Stimulated activated CD4-positive, alpha-beta T cell treated with anti-CD3 and anti-CD28 coated beads, Interleukin-1b, Interleukin-23, amount 100 ng/mL, for 1 hour (primary cell): ENCODE measurements at places on chromosomes 11 and 22.

- no peak for DNase-seq
Measured at GRCh38 chr11:40100781-40101180, 1358.7 kb downstream of the LRRC4C start.

DNA sequence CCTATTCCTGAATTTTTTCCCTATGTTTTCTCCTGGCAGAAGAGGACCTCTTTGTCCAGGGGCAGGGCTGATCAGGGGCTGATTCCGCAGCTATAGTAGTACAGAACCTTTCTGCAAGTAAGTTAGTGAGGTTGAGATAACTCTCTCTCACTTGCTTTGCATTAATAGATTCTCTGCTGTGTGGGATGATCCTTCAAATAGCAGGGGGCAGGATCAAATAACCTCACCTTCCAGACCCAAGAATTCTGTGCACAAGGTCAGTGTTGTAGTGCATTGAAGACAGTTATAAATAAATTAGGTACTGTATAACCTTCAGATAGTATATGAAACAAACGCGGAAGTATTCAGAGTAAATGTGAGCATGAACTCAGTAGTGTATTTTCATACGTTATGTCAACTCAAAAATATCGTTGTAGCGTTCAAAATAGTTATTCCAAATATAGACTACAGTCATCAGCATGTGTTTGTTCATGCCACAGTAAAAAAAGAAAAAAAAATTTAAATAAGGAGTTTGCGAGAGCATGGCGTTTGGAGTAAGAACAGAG lies 278 bp downstream of the MMP26 start:
- no peak for DNase-seq

DNA sequence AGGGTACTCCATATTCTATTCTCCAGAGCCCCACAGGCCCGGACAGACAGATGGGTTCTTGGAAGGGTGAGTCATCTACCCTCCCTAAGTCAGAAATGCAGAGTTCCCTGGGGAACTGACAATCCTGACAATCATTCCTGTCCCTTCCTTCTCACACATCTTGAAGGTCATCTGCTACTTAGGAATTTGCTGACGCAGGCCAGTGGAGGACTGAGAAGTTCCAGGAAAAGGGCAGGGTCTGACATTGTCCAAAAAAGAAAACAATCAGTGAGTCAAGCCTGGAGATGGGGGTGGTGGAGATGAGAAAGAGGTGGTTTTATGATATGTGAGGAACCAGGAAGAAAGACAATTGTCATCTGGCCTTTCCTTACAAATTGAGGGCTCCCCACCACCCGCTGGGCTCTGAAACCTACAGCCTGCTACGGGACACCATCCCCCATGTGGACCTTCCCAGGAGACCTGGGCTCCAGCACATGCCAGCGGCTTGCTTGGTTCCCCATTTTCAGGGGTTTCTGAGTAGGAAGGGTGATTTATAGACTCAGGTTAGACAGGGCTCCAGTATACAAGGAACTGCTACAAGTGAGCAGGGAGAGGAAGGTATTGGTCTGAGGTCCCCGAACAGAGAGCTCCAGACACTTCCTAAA lies 12.9 kb downstream of the CD59 start:
- DNase-seq = no peak

DNA sequence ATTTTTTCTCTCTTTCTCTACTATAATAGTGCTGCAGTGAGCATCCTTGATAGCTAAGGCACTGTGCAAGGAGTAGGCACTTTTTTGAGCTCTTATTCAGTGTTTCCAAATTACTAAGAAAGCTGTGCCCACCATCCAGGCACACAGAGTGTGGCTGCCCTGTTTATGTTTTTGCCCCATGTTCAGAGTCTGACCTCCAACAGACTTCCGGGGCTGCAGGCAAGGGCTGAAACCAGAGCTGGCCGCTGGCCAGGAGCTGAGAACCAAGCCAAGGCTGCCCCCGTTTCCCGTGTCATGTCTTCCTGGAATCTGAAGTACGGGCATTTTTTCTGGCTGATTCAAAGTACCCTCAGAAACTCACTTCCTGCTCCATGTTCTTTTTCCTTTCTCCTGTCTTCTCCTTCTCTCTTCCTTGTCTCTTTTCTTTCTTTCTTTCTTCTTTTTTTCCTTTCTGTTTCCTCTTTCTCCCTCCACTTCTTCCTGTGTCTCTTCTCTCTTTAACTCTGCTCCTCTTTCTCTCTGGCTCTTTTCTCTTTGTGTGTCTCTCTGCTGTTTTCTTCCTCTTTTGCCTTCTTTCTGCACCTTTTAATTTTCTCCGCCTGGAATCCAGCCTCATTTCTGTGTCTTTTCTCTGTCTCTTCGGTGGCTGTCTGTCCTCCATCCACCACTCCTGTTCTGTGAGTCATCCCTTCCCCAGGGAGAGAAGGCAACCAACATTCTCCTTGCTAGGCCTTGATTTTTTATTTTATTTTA lies 17.0 kb upstream of the KCTD14 start:
- no peak for DNase-seq

DNA sequence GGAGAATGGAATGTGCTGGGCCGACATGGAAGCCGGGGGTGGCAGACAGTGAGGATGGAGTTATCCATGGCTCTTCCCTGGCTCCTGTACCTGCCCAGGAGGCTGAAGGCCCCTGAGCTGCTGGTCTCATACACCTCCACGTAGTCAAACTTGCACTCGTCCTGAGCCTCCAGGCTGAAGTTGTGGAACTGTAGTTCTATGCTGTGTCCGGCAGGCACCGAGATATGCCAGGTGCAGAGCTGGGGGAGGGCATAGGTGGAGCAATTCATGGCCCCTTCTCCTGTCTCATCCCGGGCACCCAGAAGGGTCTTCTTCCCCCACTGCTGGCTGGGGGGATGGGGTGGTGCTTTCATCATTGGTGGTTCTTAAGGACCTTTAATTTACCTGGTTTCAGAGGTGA lies 2.8 kb downstream of the MFRP start:
- no peak for DNase-seq

GRCh38 chr11:65810046-65810868 lies 23.4 kb downstream of the OVOL1 start:
- no peak for DNase-seq

DNA sequence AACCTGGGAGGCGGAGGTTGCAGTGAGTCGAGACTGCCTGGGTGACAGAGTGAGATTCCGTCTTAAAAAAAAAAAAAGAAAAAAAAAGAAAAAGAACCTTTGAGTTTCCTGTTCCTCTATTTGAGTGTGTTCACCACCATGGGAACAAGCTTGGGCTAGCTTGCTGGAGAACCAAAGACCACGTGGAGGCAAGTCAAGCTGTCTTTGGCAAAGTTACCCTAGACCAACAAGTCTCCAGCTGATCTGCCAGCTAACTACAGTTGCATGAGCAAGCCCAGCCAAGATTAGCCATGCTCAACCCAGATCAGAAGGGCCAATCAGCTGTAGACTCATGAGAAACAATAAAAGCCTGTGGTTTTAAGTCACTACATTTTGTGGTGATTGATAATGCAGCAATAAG lies 29.7 kb downstream of the SLN start:
- DNase-seq = no peak

- no peak for DNase-seq
Measured at GRCh38 chr11:36048496-36049247, 104.8 kb downstream of the LDLRAD3 start.

- DNase-seq = no peak
Measured at GRCh38 chr11:91984033-91984584, 240.5 kb upstream of the FAT3 start.

GRCh38 chr22:28798810-28799605 lies 1.4 kb downstream of the XBP1 start:
- no peak for DNase-seq

- no peak for DNase-seq
Measured at GRCh38 chr11:26762089-26762488, 40.2 kb upstream of the SLC5A12 start.

DNA sequence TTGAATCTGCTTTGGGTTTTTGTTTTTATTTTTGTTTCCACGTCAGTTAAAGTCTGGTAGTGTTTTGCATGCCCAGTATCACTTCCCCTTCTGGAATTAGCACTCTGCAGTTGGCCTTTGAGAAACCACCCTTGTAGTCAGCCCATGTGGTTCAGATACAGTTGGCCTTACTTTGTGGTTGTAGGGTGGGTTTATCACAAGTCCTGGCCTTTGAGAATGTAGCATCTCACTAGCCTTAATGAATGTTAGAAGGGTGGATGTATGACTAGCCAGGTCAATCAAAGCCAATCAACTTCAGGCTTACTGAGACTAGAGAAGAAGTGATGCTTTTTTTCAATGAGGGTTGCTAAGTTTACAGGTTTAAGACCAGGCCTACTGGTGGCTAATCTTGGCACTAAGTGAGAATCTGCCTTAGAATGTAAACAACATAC lies 19.8 kb downstream of the ARL14EP start:
- no peak for DNase-seq

- no peak for DNase-seq
Measured at GRCh38 chr22:46140989-46141928, 9.1 kb upstream of the PPARA start.

DNA sequence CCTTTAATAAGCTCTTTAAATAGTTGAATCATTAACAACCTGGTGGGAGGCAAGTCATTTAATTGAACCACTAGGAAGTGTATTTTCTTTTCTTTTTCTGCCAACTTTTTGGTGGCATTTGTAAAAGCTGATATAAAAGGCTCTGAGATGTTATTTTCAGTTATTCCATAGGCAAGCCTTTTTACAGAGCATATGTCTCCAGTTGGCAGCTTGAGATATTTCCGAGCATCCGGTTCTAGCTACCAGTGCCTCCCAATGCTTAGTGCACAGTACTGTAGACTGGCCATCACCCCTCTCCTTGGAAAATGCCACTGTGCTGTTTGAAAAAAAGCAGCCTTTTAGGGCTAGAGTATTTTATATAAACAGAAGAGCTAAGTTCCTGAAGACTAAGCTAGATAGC lies 178.7 kb upstream of the SORL1-AS1 start:
- no peak for DNase-seq

DNA sequence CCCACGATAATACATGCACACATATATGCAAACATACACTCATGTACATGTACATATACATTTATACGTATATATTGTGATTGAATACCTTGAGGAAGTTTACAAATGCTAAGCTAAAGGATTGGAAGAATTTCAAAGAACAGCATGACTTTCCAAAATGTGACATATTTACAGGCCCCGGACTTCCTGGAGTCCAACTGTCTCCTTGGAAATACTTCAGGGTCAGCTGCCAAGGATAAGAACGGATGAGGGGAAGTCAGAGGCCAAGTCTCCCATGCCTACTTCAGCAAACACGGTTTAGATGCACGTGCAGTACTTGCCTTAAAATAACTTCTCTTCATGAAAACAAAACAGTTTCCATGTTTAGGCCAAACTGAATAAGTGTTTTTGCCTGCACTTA lies 213.6 kb downstream of the DYNC2H1 start:
- DNase-seq = no peak
